ENCODE measurements at places on chromosomes 12 and 14.

GRCh38 chr12:81798294-81798693, 39.1 kb upstream of the PPFIA2 start:
- DNase-seq = no peak

DNA sequence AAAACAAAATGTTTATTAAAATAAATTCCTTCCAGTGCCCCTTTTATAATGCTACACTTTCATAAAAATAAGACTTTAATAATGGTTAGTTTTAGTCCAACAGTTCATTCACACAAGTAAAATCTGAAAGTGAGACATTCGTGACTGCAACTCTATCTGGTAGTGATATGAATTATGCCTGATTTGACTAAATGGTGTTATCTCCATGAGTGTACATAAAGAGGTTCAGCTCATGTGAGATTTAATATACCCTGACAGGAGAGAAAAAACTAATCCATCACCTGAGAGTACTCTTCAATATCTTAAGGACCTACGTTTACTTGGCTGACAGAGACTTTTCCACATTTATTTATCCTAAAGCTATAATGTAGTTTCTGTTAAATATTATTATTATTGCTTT, 34.0 kb downstream of the ERO1A start:
- DNase-seq = no peak

- no peak for DNase-seq
Observed at GRCh38 chr12:119406811-119407210, 72.3 kb downstream of the CCDC60 start.

DNA sequence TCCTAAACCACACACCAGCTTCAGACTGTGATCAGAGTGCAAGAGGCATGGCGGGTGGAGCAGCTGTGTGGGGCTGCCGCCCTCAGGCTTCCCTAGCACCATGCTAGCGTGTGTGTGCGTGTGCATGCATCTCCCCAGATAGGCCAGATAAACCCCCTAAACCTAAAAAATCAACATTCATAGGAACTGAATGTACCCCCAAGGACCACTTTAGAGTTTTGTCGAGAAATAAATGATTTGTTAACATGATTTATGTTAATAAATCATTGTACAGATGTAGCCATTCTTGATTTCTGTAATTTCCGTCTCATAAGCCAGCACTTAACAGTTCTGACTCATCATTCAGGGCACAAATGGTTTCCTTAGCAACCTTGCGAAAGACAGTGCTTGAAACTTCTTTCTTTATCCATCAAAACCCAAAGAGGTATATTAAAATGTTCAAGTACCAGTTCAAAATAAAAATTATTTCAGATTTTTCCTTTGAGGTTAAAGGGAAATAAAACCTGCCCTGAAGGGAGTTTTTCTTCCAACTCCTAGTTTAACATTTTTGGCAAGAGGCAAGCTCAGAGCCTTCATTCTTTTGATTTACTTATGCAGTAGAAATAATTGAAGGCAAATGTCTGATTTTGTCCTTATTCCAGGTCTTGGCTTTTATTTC, 206.2 kb upstream of the RGS6 start:
- DNase-seq = peak; percentile 38

DNA sequence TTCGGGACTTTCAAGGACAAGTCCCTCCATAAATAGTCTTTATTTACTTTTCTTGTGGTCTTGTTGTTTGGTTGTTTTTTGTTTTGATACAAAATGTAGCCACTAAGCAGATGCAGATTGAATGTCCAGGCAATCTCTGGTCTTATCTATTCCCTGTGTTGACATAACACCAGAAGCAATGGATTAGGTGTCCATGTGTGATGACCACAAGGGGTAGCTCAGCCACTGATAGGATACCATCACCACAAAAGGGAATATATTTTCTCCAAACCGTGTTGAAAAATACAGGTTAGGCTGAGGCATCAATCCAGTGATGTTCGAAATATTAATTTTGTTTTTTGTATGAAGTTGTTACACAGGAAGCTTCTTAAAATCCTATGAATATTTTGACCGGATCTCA, 196.3 kb downstream of the EPS8 start:
- no peak for DNase-seq

DNA sequence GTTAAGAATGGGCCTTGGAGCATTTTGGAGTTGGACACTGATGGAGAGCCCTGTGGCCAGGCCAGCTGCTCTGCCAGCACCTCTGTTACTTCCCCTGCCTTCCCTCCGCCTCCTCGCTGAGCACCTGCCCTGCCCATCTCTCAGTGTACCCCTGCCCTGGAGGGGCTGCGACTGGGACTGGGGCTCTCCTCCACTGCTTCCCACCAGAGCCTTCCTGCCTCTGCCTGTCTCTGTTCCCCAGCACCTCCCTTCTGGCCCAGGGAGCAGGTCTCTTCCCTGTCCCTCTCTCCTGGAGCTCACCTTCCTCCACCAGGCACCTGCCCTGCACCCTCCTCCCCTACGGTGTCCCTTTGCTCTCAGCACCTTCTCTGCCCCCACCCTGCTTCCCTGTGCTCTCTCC, 62.1 kb downstream of the WDR20 start:
- DNase-seq = no peak

DNA sequence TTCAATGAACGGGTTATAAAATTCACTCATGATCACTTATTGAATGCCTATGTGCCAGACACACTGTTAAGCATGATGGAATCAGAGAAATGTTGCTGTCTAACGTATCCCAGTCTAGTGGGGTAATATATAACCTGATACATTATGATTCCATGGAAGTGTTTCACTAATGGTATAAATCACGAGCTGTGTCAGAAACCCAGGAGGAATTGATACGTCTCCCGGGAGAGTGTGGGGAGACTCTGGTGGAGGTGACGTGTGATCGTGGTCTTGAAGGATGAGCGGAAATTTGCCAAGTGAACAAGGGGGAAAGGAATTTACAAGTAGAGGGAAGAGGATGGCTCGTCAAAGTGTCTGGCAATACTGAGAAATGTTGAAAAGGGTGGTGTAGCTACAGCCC, 26.5 kb downstream of the MANSC1 start:
- DNase-seq = no peak

GRCh38 chr12:103737881-103738280, 103.2 kb downstream of the NT5DC3 start:
- no peak for DNase-seq

DNA sequence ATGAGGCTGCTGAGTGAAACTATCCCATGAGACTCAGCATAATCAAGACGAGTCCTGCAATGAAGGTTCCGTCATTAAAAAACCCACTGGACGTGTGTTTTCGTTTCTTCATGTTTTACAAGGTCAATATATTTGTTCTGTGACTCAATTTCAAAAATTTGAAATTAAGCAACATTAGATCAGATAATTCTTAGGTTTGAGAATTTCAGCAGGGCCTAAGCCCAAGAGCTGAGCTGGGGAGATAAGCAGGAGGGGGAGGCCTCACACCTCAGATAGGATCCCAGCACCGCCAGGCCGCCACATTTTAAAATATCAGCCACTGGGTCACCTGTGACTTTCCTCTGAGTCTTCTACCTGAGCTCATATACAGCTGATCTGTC, 13.3 kb downstream of the STX2 start:
- no peak for DNase-seq

DNA sequence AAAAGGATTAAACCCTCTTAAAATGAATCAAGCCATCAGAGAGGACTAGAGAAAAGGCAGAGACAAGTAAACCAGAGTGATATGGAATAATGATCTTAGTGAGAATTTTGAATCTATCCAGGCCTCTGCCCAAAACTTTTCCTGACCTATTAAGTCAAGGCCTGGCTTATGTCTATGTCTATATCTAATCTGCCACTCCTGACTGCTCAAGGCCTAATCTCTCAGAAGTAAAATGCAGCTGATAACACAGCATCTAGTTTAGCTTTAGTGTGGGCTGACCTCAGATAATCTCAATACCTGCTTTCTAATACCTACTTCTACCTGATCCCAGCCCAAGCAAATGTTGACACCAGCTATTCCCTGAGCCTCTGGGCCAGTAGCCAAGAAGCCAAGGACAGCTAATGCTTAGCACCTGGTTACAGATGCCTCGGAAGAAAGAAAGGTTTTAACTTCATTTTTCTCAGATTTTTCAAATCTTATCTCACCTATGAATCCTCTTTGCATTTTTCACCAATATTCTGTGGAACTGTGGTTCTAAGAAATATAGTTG, 1472.5 kb upstream of the SEL1L start:
- peak; percentile 74 for DNase-seq

GRCh38 chr14:80627745-80628144, 313.8 kb downstream of the CEP128 start:
- DNase-seq = no peak

DNA sequence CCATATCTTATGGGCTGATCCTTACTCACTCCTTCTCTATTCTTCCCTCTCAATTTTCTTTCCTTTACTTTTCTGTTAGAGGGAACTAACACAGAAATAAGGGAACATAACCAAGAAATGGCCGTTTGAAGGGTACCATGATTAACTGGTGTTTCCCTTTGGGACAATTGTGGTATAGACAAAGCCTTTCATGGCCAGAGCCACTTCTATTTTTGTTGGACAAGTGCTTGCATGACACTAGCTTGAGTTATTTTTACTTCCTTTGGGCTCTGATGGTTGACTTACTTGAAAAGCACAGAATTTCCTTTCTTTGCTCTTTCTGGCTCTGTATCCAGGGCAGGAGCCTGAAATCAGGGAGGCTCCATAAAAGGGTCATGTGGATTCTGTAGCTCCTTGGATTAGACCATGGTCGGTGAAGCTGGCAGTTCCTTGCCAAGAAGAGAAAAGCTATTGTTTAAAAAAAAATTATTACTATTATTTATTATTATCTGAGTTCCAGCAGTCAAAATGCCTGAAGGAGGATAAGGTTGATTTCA, 130.6 kb downstream of the KTN1 start:
- no peak for DNase-seq

DNA sequence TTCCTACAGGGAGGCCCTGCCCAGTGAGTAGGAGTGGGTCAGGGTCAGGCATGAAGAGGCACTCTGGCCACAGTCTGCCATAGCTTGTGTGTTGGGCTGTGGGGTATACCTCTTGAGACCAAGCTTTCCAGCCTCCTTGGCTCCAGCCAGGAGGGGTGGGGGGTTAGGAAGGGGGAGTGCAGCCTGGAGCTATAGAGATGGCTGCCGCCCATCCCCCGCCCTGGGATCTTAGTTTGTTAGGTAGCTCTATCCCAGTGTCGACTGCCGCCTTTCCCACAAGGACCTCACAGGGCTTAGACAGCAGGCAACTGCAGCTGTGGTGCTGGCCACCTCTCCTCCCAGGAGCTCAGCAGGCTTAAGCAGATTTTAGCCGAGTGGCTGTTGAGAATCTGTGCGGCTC, 216.4 kb downstream of the PLCZ1 start:
- DNase-seq = no peak

DNA sequence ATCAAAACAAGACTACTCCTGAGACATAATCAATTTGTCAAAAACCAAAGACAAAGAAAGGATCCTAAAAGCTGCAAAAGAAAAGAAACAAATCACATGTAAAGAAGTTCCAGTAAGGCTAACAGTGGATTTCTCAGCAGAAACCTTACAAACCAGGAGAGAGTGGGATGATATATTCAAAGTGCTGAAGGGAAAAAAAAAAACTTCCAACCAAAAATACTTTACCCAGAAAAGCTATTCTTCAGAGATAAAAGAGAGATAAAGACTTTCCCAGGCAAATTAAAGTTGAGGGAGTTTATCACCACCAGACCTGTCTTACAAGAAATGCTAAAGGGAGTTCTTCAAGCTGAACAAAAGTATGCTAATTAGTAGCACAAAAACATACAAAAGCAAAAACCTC, 91.9 kb upstream of the PPP2R5C start:
- DNase-seq = no peak

DNA sequence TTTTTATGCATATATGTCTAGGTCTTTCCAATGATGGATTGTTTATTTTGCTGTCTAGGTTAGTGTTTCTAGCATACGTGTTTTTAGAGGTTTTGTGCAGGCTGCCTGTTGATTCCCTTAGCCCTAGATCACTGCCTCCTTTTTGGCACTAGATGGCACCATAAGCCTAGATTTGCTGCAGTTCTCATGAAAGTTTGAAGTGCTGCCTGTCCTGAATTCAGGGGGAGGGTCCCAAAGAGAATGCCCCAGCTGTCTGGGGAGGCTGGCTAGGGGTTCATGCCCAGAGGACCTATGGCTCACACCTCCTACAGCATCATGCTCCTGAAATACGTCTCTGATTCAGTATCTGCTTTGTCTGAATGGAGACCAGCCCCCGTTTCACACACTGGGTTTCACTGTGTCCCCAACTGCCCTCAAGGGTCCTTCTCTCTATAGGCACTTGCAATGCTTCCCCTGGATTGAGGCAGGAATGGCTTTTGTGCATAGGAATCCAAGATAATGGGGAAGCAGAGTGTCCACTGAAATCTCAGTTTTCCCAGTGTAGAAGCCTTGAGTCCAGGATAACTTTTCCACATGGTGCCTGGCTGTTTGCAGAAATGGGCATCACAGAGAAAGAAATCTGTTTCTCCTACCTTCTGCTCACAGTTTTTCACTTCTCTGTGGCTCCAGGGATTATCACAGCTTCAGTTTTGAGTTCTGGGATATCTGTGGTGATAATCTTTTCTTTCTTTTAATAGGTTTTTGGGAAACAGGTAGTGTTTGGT, 14.2 kb upstream of the TXNRD1 start:
- peak; percentile 41 for DNase-seq

All from stomach (tissue), 19 donors.